ENCODE measurements at places on chromosomes 1 and 21.

GRCh38 chr1:92989253-92989652 lies 28.0 kb upstream of the DIPK1A start:
- DNase-seq: no peak

- no peak for DNase-seq
Measured at GRCh38 chr1:211831558-211832323, 1.2 kb upstream of the LPGAT1 start.

DNA sequence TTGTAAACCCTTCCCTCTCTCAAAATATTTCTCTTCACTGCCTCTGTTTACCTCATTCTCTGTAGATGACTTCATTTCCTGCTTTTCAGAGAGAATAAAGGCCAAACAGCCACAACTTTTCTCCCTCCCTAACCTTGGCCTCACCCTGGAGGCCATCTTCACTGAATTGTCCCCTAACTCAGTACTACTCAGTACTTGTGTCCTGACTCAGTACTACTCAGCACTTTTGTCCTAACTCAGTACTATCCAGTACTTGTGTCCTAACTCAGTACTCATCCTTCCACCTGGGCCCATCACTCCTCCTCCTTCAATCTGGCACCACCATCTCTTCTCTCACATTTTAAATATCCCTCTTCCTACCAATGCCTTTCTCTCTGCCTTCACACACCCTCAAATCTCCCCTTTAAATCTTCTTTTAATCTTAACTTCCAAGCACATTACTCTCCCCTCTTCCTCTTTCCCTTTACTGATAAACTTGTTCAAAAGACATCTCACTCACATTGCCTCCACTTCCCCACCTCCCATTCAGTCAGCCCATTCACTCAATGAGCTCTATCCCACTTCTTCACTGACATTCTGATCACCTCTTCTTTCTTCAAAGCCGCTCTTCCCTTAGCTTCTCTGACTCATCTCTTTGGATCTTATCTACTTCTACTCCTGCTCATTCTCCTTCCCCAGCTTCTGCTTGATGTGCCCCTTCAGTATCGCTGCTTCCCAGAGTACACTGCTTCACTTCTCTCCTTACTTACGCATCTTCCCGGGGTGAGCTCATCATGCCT lies 121.4 kb downstream of the RNF220 start:
- no peak for DNase-seq

DNA sequence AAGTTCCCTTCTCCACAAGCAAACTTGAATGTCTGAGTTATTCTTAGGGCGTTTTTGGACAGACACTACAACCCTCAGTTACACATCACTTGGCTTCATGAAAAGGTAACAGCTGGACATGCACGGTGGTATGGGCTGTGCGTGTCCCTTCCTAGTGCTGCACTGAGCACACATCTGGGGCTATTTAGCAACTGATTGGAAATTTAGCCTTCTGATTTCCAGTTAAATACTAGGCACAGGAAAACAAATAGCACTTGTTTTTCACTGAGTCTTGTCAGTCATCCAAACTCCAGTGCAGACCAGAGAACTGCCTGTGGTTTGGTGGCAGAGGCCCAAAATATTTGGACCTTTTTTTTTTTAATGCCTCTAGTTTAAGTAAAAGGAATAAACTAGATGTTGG lies 134.7 kb downstream of the TGFBR3 start:
- DNase-seq: no peak

DNA sequence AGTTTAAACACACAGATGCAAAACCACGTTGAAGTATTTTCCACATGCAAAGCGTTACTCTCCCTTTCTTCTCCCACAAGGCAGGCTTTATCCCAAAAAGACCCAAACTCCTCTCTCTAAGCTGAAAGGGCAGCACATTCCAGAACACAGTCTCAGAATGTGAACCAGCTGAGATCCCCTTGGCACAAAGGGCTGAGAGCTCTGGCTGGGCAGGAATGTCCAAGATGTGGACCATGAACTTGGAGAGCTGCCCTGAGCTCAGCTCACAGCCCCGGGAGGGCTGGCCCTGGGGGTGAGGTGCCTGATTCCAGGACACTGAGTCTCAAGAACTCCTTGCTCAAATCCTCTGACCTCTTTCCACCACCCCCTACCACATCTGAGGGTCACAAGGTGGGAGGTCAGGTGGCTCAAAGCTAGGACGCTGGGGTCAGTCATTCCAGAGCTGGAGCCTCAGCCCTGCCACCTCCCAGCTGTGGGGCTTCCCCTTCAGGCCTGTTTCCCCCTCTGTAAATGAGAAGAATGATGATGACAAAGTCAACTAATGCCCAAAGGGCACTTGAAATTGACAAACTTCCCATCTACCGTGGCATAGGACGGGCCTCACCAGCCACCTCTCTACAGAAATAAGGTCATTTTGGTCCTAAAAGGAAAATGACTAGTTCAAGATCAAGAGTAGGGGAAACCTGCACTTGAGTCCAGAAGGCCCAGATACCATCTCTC lies 11.5 kb downstream of the ALDH4A1 start:
- peak; percentile 31 for DNase-seq

- DNase-seq: no peak
Measured at GRCh38 chr1:76501136-76501535, 366.1 kb upstream of the ST6GALNAC5 start.

DNA sequence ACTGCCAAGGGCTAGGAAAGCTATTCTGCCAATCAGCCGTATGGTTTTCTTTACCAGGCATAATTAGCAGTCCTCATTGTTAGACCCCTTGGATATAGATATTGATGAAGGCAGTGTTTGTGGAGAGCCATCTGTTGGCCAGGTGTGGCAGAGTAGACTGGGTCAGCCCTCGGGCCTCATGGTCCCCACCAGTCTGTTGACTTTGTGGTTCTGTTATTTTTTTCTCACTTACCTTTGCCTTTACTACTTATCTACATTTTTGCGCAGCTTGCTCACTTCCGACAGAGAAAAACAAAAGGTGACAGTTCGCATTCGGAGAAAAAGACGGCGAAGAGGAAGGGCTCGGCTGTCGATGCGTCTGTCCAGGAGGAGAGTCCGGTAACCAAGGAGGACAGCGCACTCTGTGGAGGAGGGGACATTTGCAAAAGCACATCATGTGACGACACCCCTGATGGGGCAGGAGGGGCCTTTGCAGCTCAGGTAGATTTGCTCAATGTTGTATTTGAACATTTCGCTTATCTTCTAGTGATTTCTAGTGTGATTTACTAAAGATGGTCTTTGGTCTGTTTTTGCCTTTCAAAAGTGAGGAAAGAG lies 2.3 kb downstream of the PCNT start:
- DNase-seq: no peak

DNA sequence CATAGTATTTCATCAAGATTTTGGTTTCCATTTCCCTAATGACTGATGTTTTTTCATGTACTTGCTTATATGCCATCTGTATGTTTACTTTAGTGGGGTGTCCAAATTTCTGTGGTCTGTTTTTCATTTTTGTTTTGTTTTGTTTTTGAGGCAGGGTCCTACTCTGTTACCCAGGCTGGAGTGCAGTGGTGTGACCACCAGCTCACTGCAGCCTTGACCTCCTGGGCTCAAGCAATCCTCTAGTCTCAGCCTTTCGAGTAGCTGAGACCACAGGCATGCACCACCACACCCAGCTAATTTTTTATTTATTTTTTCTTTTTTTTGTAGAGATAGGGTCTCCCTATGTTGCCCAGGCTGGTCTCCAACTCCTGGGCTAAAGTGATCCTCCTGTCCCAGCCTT lies 378.0 kb upstream of the VAMP3 start:
- DNase-seq: no peak

GRCh38 chr1:214010197-214010573 lies 22.4 kb downstream of the PROX1 start:
- no peak for DNase-seq

- DNase-seq: no peak
Measured at GRCh38 chr1:47514229-47514628, 76.4 kb downstream of the FOXD2 start.

DNA sequence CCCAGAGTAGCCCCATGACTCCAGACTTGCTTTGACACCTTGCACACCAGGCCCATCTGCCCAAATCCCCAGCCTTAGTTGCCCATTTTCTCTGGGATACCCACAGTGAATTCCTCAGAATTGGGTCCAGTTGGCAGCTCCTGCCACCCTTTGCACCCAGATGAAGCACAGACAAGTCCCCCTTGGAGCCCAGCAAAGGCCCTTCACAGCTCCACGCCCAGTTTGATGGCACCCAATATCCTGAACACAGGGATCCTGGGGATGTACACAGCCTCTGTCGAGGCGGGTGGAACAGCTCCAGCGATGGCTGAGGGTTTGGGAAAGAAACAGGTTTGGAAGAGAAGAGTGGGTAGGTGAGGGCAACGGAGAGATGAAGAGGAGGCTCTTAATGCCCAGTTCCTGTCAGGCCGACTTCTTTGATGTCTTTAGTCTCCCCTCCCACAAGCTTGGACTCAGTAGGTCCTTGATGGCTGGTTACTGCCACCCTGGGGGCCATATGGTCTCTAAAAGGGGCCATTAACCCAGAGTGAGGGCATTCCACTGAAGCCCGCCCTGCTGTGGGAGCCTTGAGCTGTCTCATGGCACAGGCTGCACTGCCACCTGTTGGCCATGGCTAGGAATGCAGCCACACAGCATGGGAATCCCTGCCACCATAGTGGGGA lies 21.7 kb downstream of the TMEM53 start:
- DNase-seq: peak; percentile 42

GRCh38 chr1:246476771-246477170 lies 30.3 kb downstream of the SMYD3 start:
- no peak for DNase-seq

DNA sequence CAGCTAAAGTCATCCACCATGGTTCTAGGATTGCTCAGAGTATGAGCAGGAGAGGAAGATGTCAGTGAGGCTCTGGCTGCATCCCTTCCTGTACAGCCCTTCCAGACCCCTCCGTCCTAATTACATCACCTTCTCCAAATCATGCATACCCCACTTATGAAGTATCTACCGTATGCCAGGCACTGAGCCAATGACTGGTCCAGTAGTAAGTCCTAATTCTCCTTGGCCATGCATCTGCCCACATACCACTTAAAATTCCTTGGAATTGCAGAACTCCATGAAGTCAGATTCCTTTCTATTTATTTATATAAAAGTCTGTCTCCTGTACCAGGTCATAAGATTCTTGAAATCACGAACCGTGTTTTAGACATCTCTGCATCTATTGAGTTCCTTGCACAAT lies 106.1 kb downstream of the SEC16B start:
- DNase-seq: no peak

- no peak for DNase-seq
Measured at GRCh38 chr1:92853299-92853698, 21.5 kb downstream of the RPL5 start.

- no peak for DNase-seq
Measured at GRCh38 chr1:16191916-16192546, 20.4 kb downstream of the ARHGEF19 start.

DNA sequence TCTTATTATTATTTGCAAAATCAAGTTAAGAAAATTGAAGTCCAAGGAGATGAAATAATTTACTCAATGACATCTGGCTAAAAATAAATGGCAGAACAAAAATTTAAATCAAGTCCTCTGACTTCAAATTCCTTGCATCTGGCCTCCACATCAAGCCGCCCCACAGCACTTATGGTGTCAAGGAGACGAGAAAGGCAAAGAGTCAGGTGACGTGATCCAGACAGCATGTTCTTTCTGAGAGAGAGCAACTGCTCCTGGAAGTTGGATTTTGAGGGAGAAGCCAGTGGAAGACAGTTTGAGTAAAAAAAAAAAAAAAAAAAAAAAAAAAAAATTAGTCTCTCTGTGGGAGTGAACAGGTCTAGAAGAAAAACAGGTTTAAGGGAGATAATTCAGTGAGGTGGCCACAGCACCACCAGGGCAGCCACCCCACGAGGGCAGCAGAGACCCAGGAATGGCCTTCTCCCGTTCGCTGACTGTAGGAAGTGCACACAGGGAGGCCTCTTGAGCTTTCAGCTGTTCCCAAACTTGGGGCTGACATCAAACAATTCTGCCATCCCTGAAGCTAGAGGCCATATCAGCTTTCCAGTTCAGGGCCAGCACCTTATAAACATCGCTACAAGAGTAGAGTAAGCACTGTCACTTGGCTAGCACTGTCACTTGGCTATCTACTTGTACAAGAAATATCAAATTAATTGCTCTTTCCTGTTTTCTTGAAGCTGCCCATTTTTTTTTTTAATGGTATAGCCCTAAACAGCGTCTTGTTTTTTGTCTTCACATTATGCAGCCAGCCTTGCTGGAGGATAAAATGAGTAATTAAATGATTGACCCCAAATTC lies 7.8 kb downstream of the C1orf162 start:
- DNase-seq: no peak

DNA sequence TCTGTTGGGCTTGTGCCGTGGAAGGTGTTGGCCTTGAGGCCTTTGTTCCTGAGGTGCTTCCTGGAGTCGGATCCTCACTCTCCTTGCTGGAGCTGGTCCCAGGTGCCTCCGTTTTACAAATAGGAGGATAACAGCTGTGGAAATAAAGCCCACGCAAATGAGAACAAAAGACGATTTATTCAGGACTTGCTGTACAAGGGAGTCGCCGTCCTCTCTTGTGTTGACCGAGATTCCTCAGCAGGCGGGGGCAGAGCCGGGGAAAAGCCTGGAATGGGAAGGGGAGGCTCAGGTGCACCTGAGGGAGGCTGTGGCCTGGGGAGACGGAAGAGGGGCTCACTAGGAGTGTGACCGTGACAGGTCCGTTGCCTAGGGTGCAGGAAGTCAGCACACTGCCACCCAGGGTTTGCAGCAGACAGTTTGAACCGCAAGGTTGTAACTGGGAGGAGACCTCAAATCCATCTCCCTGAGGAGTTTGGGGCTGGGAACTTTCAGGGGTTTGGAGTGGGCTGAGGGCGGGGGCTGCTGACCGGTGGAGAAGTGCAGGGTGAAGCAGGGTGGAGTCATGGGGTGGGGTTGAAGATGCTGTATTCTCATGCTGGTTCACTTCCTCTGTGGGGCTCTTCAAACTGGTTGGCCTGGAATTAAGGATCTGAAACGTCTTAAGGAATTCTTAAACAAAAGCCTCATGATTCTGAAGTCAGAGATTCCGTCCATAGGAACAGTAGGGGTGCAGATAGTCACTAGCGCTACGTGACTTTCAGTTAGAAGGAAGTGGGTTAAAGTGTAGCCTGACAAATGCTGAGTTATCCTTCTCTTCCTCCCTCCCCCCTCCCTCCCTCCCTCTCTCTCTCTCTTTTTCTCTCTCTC lies 2.6 kb upstream of the CSTB start:
- no peak for DNase-seq

- no peak for DNase-seq
Measured at GRCh38 chr1:44636688-44637598, 37.3 kb downstream of the TMEM53 start.

DNA sequence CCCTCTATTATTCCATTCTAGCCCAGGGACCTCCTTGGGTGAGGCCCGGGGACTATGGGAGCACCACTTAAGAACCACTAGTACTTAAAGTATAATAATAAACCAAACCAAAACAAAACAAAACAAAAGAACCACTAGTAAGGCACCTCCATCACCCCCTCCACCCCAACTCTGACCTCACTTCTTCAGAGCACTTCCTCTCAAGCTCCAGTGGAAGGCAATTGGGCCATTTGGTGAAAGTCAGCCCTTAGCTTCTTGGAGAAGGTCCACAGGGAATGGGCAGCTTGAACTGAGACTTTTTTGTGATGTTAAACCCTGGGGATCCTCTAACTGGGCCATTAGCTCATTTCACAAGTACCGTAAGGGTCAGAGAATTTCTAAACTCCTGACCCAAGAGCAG lies 237.3 kb downstream of the RHOU start:
- no peak for DNase-seq
